Putamen (tissue), 1 donor: ENCODE measurements at places on chromosomes 12 and 14.

DNA sequence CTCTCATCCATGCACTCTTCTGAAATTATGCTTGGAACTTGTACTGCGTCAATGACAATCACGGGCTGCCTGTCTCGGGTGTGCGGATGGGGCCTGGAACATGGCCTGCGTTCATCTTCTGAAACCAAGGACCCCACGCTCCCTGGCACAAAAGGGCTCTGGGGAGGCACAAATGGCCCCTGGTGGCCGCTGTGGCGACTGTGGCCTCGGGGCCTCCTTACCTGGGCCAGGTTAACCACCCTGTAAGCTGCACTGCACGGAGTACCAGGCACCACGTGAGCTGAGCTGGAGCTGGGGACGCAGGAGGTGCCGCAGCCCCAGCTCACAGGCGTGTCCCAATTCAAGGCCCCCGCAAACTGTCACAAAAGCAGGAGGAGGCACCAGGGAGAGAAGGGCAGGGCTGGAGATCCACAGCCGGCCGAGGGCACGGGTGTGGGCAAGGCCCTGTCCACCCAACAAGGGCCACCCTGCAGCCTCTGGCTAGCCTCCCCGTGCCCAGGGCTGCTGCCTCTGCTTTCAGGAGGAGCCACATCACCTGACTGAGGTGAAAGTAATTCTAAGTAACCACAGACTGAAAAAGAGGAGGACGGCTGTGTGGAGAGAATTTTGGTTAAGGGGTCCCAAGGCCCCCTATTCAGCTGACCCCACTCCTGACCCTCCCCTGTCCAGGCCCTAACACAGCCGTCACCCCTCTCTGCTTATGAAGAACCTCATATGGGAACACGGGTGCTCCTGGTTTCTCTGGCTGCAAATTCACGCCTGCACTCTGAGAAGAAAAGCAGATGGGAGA, 61.1 kb upstream of the GALNT9 start:
- no peak for DNase-seq

DNA sequence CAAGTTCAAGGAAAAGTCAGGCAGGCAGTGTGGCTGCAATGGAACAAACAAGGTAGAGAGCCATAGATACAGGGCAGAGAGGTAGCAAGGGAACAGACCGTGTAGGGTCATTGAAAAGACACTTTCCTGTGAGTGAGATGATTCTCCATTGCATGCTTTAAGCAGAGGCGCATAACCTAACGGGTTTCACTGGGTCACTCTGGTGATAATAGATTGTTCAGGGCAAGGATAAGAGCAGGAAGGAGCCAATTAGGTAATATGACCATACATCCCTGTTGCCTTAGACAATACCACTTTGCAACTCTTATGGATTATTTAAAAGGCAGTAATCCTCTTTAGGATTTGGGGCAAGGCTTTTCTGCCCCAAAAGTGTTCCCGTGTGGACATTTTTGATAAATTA, 214.1 kb downstream of the PTPRO start:
- DNase-seq = no peak

GRCh38 chr12:22287776-22288621, 46.5 kb downstream of the ST8SIA1 start:
- no peak for DNase-seq

DNA sequence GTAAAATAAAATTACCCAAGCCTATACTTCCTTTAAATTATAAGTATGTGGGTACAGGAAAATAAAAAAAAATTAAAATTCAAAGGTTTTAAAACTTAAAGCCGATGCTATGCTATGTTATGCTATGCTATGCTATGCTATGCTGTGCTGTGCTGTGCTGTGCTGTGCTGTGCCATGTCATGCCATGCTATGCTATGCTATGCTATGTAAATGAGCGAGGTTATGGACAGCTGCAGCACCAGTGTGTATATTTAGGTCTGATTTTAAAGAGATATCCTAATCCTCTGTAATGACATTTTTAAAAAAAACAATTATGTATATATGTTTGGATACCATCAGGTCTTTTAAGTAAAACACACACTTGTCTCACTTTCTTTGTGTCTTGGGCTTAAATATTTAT, 1822.0 kb upstream of the SEL1L start:
- no peak for DNase-seq

DNA sequence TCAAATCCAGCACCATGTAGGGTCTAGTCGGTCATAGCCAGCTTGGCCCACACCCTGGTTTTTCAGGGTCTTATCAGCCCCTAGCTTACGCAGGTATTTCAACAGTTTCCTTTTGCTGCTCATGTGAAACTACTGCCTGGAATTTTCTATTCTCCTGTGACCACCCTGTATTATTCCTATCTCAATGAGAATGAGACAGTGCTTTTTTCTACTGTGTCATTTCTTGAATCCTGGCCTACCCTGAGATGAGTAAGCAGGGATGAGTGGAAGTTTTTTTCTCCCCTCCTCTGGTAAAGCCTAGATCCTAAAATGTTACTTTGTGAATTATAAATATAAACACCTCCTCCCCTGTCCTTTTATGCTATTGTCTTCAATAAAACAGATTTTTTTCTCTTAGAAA, 62.7 kb upstream of the ARID2 start:
- no peak for DNase-seq

DNA sequence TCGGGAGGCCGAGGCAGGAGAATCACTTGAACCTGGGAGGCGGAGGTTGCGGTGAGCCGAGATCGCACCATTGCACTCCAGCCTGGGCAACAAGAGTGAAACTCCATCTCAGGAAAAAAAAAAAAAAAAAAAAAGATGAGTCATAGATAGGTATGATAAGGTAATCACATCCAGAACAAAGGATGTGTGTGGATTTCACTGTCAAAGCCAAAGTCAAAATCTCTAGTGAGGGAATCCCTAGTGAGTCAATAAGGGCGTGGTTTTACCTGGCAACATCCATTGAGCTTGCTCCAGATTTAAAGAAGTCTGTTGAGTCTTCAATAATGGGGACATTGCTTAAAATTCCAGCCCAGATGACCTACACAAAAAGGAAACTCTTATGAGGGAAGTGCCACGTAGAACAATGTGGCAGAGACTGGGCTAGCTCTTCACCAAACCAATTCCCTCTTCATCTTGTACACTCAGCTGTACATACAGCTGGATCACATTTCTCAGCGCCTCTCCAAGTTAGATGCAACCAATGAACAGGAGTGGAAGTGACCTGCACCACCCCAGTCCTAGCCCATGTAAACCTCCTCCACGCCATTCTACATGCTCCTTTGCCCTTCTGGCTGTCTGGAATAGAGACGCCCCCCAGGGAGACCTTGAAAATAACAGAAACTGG, 23.4 kb downstream of the ALDH1L2 start:
- no peak for DNase-seq

DNA sequence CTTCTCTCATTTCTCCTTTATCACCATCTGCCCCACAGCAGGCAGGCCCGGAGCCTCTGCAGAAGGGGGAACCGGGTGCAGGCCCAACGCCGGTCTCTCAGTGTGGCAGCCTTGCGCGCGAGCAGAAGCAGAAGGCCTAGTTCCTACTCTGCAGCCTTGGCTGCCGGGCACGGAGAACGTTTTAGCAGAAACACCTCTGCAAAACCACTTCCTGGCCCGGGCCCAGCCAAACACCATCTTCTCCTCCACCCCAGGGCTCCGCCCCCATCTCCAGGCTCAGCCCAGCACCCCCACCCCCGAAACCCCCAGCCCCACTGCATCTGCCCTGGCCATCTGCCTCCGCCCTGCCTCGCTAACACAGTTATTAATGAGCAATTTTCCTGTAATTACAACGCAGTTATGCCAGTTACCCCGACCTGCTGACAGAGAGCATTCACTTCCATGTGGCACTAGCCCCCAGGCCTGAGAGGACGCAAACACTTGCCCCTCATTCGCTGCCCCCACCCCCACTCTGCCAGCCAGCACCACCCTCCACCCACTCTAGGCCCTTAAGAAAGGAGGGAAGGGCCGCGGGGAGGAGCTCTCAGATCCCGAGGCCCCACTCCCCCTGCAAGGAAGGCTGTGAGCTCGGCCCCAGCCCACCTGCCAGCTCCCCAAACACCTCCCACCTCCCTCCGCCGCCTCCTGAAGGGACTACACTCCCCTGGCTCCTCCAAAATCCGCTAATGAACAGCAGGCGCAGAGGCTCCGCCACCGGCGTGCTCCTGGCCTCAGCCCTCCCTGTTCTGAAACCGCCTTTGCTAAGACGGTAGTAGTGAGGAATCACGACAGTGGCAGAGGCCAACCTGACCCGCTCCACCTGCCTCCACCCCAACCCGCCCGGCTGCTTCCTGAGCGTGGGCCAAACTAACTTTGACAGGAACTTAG, 44.7 kb upstream of the FBRSL1 start:
- no peak for DNase-seq

DNA sequence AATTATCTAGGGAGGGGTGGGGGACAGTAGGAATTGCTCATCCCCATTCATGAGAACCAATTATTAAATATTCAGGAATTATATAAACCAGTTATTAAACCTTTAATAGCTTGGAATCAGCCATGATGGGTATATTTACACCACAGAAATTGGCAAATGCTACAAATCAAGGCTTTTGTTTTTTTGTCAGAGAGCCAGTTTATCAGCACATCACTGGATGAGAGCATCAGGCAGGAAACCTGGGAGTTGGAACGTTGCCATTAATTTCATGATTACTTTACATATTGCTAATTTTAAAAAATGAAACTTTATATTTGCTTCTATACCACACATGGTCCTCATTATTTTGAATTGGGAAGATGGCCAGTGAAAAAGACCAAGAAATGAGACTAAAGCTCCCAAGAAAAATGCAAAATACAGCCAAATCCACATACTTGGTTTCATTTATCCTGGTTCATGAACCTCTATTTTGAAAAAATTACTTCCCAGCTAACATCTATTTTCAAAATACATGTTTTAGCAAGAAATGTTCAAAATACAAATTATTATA, 48.4 kb downstream of the ATL1 start:
- no peak for DNase-seq

- no peak for DNase-seq
These were observed 100.6 kb downstream of the LGMN start for GRCh38 chr14:92647797-92648279.

- DNase-seq = no peak
These were observed 43.2 kb downstream of the CYP46A1 start for GRCh38 chr14:99727096-99727870.

DNA sequence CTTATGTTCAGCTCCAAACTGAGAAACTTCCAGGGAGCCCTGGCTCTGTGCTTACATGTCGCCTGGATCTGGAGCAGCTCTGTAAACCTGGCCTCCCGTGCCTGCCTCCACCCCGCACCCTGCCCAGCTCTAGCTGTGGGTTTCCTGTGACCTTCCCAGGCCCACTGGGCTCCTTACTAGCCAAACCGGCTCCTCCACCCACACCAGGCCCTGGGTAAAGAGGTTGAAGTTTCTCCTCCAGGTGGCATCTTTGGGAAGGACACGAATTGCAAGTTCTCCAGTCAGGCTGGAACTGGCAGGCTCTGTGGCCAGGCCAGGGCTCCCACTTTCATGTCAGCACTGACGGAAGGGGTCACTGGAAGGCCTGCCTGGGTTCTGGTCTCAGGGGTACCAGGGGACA, 60.9 kb upstream of the ZFP36L1 start:
- no peak for DNase-seq

- DNase-seq = no peak
These were observed 42.1 kb downstream of the TSPAN9 start for GRCh38 chr12:3119192-3119755.

- DNase-seq = no peak
These were observed 49.4 kb upstream of the PSMA6 start for GRCh38 chr14:35242599-35243311.

GRCh38 chr12:89768586-89769482, 60.2 kb upstream of the ATP2B1 start:
- no peak for DNase-seq

GRCh38 chr12:8501720-8502119, 11.6 kb upstream of the CLEC4D start:
- no peak for DNase-seq

GRCh38 chr14:63343878-63344277, 25.1 kb upstream of the GPHB5 start:
- no peak for DNase-seq

GRCh38 chr12:55743406-55744339, 751 bp downstream of the GDF11 start:
- DNase-seq = no peak

GRCh38 chr12:45742590-45742989, 13.1 kb downstream of the ARID2 start:
- DNase-seq = no peak

DNA sequence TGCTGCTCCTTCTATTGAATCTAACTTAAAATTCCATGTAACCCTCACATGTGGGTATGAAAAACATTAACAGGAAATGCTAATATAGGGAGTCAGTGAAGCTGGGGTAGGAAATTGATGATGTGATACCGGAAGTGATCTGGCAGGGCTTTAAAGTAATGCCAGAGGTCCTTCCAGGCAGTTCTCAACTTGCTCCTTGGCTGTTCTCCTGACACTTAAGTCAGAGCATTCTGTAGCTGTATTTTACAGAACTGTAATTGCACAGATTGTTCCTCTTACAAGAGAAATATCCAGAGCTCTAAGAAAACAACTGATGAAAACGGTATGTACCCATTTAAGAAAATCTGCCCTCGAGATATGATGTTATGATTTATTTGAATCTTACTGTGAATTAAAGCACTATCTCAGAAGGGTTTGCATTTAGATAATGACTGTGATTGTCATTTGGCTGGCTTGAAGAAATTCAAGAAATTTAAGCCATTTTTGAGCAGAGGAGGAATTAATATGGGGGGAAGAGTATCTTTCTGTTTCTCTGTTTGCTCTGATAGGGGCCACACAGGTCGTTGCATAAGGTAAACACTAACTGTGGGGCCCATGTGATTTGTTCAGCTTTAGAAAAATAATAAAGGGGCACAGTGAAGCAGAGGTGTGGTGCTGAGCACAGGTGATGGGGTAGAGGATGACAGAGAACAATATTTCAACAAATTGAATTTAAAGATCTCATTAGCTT, 88.4 kb downstream of the BBS10 start:
- DNase-seq = no peak

DNA sequence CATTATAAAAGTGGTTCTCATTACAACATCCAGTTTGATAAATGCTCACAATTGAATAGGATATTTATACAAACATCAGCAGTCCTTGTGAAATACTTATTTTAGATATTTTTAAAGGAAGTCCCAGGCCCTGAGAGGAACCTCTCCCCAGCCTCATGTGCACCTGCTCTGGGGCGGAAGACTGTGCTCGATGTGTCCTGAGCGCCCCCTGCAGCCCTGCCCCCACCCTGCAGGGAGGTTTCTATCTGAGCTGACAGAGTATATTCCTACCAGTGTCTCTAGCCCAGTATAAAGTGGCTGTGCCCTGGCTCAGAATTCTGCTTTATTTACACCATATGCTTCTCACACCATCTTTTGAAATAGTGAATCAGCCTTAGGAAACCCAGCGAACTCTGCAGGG, 1349.1 kb downstream of the TMEM121 start:
- DNase-seq = no peak
